ENCODE measurements at places on chromosomes 4 and X.

DNA sequence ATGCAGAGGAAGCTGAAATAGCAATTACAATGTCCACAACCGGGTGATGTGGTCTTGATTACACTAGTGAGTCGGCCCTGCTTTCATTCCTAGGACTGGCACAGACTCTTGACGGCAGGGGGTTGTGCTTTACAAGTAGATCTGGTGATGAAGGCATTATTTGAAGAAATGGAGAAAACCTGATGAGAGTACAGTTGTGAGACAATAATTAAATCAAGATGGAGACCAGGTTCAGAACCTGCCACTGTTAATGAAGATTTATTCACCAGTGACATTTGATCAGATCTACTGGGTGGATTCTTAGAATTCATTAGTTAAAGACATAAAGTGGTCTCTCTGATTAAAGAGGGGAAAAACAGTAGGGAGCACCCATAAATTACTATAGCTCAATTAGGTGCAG is 747.2 kb downstream of the STPG2 start:
- no peak for DNase-seq

- no peak for DNase-seq
Observed at GRCh38 chrX:74249963-74250362, 54.0 kb upstream of the ZCCHC13 start.

GRCh38 chrX:24890677-24891076 is 125.1 kb downstream of the ARX start:
- DNase-seq = no peak

- DNase-seq = no peak
Observed at GRCh38 chr4:145289403-145290076, 109.2 kb upstream of the OTUD4 start.

DNA sequence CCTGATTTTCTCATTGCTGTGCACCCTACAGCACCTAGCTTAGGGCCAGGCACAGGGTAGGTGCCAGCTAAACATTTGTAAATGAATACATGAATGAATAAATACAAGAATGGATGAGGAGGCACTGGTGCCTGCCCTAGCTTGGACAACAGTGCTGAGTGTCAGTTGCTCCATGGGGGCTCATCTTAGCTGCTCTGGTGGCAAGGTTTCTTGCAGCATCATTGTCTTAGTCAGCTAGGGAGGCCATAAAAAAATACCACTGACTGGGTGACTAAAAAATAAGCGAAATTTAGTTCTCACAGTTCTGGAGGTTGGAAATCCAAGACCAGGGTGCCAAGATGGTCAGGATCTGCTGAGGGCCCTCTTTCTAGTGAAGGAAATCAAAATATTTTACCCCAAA is 31.2 kb downstream of the TMEM31 start:
- DNase-seq = no peak

DNA sequence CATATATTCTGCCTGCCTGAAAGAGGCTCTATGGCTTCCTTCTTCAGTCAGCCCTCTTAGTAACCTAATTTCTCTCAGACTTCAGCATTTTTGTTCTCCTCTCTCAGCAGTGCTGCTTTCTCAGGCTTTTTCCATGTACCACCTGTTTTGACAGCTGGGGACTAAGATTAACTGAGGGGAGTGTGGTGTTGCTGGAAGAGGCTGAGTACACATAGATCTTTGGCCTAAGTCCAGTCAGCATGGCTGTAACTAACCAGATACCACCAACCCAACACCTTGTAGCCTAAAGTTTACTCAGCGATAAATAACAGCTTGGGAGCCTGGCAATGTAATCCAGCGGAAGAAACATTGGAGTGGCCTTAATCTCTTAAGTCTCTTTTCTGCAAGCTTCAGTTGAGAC is 85.5 kb downstream of the RTL3 start:
- DNase-seq = no peak

All from CD4-positive, alpha-beta T cell treated with Interleukin-6 at 100 ng/mL for 8 hours (primary cell).